AG04450 (cell line): ENCODE measurements at places on chromosomes 6 and 20. TPM values are rescaled to one million over a fixed set of nuclear protein-coding genes. Genes with fewer than 3 reads are reported as not detected.

The ENPP5 gene
- not detected in 2 replicates for polyA plus RNA-seq

The SLC22A3 gene
- polyA plus RNA-seq = 0.07 TPM in 1 of 2 replicates, not detected in the other

The LPA gene
- not detected in 2 replicates for polyA plus RNA-seq

The PTPRK gene
- polyA plus RNA-seq = 37.8 and 53.7 TPM in 2 replicates

The PI16 gene
- 0.05 and 0.11 TPM in 2 replicates for polyA plus RNA-seq

The TXLNB gene
- 0.88 and 1.3 TPM in 2 replicates for polyA plus RNA-seq

The MEI4 gene
- polyA plus RNA-seq = not detected in 2 replicates

The KCNK16 gene
- not detected in 2 replicates for polyA plus RNA-seq

The OR2J3 gene
- polyA plus RNA-seq = not detected in 2 replicates

The BPIFA1 gene
- not detected in 2 replicates for polyA plus RNA-seq

The BPI gene
- 0.04 and 0.12 TPM in 2 replicates for polyA plus RNA-seq

The TRIM10 gene
- not detected in 2 replicates for polyA plus RNA-seq

The ABHD16B gene
- polyA plus RNA-seq = not detected in 2 replicates
